ENCODE measurements at places on chromosomes 13 and 19.

DNA sequence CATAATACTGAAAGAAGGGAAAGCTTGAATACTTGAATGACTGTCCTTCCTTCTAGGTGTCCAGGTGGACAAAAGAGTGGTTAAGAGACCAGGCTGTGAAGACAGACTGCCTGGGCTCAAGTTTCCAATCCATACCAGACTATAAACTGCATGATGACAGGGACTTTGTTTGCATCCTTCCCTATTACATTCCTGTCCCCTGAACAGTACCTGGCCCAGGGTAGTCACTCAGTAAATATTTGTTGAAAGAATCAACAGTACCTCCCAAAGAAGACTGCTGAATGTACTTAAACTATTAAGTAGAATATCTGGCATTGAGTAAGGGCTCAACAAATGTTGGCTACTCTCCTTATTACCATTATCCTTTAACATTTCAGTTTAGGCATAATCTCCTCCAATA lies 29.7 kb downstream of the MIPEP start:
- no peak for DNase-seq

DNA sequence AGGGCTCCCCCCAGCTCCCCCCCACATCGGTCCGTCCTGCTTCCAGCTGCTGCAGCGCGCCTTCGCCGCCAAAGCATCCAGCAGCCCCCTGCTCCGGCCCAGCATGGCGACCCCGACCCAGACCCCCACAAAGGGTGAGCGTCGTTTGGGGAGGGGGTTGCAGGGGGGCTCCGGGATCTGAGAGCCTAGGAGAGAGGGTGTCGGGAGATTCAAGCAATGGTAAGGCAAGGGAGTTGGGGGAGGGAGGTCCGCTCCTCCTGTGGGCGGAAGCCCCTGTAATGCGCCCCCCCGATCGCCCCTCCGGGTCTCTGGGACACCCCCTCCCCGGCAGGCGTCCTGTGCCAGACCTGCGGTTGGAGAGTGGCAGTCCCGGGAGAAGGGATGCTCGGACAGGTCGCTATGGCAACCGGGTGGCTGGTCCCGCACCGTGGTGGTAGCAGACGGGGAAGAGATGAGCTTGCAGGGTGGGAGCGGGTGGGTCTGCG lies at the start of gene FXYD7:
Gene FXYD7 (plus strand): TSS at position 25 of the 485 bp plus-strand sequence. CDS start 79 bp downstream, at position 104.
- no peak for DNase-seq

- no peak for DNase-seq
Measured at GRCh38 chr13:95707035-95707434, 30.1 kb downstream of the DNAJC3 start.

DNA sequence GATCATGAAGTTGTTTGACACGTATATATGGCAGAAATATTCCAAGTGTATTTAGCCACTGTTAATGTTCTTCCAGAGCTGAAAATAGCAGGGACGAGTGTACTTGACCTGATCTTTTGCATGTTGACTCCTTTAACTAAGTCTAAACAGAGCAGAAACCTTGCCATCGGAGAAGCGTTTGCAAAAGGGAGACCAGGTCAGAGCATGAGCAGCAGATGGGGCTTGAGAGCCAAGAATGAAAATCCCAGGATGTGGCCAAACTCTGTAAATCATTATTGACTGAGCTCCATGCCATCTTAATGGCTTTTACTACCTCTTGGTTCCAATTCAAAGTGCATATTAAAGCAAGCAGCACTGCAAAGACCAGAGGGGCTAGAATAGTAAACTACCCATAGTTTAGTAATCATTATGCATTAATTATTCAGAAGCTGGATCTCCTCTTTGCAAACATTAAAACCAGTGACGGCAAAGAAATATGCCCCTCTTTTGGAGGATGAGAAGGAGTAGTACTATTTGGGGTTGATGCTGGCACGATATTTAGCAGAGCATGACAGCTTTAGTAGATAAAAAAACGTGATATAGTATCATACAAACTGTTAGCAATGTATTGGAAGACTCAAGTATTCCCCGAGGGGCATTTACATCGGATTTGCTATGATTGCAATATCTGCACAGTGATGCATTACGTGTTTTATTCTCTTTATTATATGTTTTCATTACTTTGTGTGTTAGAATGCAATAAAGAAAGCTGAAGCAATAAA lies 55.7 kb downstream of the FAM216B start:
- no peak for DNase-seq

GRCh38 chr19:17244618-17245534 lies 843 bp downstream of the NR2F6 start:
- no peak for DNase-seq

- DNase-seq, result no peak
Measured at GRCh38 chr19:751501-752341, 809 bp downstream of the MISP start.

- DNase-seq, result no peak
Measured at GRCh38 chr19:6610934-6611852, 20.2 kb upstream of the CD70 start.

GRCh38 chr19:42244347-42245220 lies 2.2 kb upstream of the GSK3A start:
- DNase-seq, result peak; percentile 83

- DNase-seq, result no peak
Measured at GRCh38 chr13:40982772-40983171, 36.3 kb downstream of the ELF1 start.

- DNase-seq, result no peak
Measured at GRCh38 chr19:18972301-18972811, 31.3 kb upstream of the HOMER3 start.

GRCh38 chr19:13768510-13768909 lies 4.2 kb downstream of the MRI1 start:
- DNase-seq, result no peak

DNA sequence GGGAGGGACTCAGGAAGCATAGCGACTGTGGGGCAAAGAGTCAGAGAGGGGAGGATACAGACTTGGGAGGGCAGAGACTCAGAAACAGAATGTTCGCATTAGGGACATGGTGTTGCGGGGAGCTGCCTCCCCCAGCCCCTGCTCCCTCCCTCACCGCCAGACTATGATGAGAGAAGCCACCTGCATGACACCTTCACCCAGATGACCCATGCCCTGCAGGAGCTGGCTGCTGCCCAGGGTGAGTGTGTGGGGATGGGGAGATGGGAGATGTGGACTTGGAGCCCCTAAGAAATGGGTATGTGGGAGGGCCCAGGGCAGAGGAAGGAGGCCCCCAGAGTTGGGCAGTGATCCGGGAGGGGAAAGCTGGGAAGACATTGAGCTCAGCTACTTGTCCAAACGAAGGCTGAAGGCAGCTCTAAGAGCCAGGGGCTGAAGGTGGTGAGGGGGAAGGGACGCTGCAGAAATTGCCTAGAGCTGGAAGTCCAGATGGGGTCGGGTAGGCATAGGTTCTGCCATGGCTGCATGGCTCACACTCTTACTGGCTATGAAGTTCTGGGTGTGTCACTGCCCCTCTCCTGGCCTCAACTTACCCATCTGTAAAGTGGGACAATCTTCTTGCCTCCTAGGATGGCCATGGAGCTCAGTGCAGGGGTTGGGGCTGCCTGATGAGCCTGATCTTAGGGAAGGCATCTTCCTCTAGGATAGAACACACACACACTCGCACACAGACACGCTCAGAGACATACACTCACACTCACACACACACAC lies 1.4 kb downstream of the SPACA6 start:
- DNase-seq, result peak; percentile 1

DNA sequence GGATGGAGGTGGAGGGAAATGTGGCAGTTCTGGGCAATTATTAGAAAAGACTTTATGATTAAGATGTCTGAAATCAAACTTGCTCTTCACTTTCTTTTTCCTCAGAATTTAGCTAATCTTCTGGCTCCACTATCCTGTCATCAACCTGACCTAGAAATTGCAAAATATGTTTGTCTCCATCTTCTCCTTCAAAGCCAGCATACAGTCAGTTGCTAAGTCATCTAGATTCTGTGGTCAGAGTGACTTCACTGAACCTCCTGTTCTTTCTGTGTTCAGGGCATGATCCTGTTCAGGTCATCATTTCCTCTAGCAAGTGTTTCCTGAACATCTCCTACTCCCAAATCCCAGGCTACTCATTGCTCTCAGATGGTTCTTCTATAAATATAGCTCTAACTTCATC lies 10.8 kb upstream of the CCNA1 start:
- no peak for DNase-seq

DNA sequence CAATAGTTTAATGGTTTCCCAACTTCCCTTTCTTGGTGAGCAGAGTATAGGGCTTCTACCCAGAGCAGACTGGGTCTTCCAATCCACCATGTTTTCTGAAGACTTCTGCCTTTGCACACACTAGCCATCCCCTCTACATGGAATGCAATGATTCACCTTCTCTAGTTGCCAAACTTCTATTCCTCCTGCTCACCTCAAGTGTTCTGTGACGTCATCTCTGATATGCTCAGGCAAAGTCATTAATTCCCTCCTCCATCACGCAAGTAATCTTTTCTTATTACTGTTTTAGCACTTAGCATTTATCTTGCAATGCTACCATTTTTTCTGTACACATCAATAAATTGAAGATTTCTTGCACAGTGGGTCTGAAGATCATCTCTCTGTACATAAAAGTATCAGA lies 174.2 kb downstream of the RBM26 start:
- no peak for DNase-seq

DNA sequence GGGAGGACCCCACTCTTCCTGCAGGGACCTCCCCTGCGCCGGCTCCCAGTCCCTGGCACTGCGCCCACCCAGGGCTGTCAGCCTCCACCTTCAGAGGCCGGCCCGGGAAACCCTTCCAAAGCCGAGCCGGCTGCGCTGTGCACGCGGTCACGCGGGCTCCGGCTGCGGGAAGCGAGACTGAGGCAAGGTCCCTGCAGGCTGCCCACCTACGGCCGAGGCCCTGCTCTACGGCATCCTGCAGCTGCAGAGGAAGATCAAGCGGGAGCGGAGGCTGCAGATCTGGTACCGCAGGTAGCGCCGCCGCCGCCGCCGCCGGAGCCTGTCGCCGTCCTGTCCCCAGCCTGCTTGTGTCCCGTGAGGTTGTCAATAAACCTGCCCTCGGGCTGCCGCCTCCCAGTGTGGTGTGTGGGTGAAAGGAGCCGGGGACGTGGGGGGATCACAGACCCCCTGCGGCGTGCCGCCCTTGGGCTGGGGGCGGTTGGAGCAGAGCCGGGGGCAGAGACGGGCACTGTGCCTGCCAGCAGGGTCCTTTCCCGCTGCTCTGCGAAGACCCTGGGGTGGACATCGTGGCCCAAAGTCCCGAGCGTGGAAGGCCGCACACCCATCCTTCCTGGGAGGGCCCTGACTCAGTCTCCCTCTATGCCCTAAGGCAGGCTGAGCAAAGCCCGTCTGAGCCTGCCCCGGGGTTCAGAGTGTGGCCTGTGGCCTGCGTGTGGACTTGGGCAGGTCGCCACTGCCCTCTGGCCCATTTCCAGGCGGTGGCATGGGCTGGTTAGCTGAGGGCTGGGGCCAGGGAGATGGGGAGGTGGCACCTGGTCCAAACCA lies 5.9 kb downstream of the GAMT start:
- no peak for DNase-seq

DNA sequence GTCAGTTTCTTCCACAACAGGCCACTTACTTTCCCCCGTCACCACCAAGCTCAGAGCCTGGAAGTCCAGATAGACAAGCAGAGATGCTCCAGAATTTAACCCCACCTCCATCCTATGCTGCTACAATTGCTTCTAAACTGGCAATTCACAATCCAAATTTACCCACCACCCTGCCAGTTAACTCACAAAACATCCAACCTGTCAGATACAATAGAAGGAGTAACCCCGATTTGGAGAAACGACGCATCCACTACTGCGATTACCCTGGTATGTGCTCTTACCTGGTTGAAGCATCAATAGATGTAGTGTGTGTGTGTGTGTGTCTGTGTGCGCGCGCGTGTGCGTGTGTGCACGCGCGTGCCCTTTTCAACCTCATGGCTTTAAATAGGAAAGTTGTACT lies 3.7 kb downstream of the KLF5 start:
- DNase-seq, result no peak

- no peak for DNase-seq
Measured at GRCh38 chr13:108427355-108427754, 157.8 kb downstream of the TNFSF13B start.

DNA sequence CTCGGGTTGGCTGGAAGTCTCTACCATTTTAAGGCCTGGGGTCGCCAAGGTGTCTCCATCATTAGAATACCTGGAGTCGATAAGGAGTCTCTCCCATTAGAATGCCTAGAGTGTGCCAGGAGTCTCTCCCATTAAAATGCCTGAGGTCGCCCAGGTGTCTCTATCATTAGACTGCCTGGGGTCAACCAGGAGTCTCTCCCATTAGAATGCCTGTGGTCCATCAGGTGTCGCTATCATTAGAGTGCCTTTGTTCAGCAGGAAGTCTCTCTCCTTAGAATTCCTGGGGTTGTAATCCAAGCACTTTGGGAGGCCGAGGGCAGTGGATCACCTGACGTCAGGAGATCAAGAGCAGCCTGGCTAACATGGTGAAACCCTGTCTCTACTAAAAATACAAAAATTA lies 1533.0 kb downstream of the UQCRFS1 start:
- DNase-seq, result no peak

DNA sequence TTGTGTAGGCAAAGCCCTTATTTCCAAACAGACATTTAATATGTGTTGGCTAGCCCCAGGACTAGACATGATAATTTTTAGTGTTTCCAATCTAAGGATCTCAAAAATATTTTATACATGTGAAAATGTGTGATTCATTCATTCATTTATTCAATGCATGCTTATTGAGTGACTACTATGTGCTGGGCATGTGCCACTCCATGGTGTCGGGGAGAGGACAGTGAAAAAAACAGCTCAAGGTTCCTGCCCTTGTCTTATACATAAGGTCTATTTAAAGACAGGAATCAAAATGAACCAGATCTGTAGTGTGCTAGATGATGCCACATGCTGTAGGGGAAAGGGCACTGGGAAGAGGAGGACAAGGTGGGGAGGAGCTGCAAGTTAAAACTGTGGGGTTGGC lies 36.5 kb downstream of the GJA3 start:
- DNase-seq, result no peak

DNA sequence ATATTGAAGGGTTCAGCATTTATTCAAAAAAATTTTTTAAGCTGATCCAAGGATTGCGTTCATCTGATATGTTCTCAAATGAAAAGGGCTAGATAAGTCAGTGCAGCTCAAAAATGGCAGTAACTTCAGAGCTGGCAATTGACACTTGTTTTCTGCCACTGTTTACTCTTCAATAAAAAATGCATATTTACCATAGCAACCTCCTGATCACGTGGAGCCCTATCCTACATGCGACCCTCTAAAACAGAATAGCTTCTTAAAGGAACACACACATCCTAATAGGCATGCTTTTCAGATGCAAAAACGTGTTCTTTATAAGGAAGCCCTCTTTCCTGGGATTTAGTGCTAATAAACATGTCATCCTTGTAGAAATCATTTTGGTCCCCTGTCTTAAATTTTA lies 150.2 kb downstream of the ZNF536 start:
- DNase-seq, result no peak

- DNase-seq, result no peak
Measured at GRCh38 chr13:100876044-100876403, 201.4 kb upstream of the TMTC4 start.

GRCh38 chr19:58097781-58098681 lies at the start of gene ZSCAN18:
Gene ZSCAN18, minus strand, starts transcription at chr19:58098231. Its CDS starts 7,964 bp downstream, at chr19:58090267.
- DNase-seq, result peak; percentile 100

Measured in frontal cortex (tissue), 4 donors.